ENCODE measurements at places on chromosomes 5 and 9. TPM values are rescaled to one million over a fixed set of nuclear protein-coding genes. Genes with fewer than 3 reads are reported as not detected.

DNA sequence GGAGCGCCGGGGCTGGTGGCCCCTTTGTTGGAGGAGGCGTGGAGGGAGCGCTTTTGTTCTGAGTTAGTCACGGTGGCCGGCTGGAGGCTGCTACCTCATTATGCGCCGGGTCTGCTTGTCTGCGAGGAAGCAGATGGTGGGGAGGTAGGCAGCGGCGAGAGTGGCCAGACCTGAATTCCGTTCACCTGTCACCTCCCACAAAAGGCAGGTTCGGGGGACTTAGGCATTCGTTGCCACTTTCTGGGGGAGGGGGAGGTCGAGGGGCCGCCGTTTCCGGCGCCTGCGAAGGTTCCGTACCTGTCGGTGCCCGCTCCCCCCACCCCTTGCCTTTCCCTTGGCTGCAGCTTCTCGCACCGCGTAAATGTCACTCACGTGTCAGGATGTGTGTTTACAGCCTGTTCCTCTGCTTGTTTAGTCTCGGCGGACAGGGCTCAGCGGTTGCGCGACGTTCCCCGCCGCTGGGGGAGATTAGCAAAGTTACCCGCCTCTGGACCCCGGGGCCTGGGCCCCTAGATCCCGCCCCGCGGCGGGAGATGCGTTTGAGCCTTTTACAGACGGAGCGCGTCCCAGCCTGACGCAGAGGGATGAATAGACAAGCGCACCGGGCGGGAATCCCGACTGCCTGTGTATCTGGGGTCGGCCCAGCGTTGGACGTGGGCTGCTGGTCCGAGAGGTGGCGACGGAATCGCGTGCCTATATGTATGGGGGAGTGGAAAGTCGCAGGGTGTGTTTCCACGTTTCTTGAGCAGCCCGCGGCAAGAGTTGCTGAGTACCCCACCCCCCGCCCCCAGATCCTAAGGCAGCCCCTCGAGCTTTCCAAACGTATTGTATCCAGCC lies 2.7 kb upstream of the LHX2 start:
- no peak overlapping the region for H3K4me3 ChIP-seq
- H3K27me3 ChIP-seq, result peaks cover 96% of the 10 kb centered on the region
- no peak overlapping the region for H3K27ac ChIP-seq
- peaks cover 69% of the 10 kb centered on the region for H3K4me1 ChIP-seq

Gene ADAMTS12
- total RNA-seq, result not detected

DNA sequence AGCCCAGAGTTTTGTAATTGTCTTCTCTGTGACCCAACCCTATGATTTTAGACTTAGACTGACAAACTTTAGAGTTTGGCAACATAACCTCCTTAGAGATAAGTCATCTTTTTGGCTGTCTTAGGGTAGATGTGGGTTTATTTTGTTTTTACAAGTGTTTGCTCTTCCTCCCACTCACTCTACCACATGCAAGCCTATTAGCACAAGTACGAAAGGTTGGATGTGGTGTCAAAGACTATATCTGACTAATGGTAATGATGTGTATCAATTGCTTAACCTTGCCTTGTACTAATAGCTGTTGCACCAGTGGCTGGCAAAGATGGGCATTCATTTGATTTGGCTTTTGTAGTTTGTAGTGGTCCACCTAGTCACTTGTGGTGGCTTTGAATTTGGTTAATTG lies 46.5 kb downstream of the SLC25A46 start:
- no peak overlapping the region for H3K27ac ChIP-seq
- DNase-seq, result no peak
- H3K4me1 ChIP-seq, result no peaks in the 10 kb centered on the region

Gene SMC5
- 82.1 TPM for total RNA-seq

DNA sequence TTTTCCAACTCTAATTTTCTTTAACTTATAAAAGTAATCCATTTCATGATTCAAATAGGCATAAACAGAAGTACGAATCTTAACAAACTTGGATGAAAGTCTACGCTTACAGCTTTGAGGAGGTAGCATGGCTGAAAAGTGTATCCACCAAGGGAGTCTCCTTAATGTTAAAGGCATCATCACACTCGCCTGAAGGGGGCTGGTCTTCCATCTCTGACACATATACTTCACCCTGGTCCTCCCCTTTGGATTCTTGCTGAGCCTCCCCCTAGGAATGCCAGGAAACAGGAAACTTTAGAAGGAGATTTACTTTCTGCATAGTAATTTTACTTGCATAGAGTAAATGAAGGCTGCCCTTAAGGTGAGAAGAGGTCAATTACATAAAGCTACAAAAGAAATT lies 10.3 kb upstream of the NME5 start:
- no peak for DNase-seq
- H3K4me1 ChIP-seq, result no peaks in the 10 kb centered on the region
- no peak overlapping the region for H3K4me3 ChIP-seq
- no peak overlapping the region for H3K27ac ChIP-seq
